ENCODE measurements at places on chromosomes 2 and 18. TPM values are rescaled to one million over a fixed set of nuclear protein-coding genes. Genes with fewer than 3 reads are reported as not detected.

DNA sequence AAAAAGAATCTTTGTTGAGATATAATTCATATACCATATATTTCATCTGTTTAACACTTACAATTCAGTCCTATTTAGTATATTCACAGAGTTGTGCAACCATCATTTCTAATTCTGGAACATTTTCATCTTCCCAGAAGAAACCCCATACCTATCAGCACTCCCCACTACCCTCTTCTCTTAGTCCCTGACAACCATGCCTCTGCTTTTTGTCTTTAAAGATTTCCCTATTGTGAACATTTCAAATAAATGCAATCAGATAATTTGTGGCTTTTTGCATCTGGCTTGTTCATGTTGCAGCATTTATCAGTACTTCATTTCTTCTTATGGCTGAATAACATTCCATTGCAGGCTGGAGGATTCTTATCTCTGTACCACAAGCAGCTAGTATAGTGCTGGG is 305.9 kb upstream of the MEX3C start:
- H3K4me3 ChIP-seq, result no peak overlapping the region
- H3K27me3 ChIP-seq, result no peaks in the 10 kb centered on the region
- no peak for DNase-seq
- no peaks in the 10 kb centered on the region for H3K36me3 ChIP-seq
- H3K4me1 ChIP-seq, result no peaks in the 10 kb centered on the region

DNA sequence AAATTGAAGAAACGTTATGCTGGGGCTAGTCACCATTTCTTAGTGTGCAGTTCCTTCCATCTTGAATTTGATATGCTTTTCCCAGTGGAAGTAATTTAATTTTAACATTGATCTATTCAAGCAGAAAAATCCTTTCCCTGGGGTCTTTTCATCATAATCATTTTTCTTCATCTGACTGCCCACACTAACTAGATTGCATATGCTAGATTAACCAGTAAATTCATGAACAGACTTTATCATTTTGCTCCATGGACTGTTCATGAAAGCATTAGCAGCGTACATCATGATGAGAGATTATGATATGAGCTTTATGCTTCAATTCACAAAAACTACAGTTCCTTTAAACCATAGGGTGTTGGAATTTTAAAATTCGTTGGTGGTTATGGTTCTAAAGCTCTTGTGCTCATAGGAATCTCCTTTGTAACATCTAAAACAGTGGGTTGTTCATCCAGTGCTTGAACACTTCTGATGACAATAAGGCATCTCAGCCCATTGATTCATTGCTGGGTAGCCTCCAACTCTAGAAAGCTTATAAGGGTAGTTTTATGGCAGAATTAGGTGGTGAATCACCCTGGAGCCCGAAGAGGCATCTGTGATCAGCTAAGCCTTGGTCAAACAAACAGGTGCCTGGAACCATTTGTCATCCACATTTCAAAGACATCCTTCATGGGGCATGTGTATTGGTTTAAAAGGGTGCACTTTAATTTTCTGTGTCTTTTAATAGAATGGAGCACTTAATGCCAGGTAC is 77.2 kb upstream of the NDUFV2 start:
- no peaks in the 10 kb centered on the region for H3K4me1 ChIP-seq
- no peaks in the 10 kb centered on the region for H3K27me3 ChIP-seq
- DNase-seq, result no peak
- no peak overlapping the region for H3K4me3 ChIP-seq

GRCh38 chr2:27627963-27628766 is 647 bp downstream of the CCDC121 start:
- peak overlapping the region; percentile 70 for H3K4me3 ChIP-seq
- peak; percentile 43 for DNase-seq
- no peaks in the 10 kb centered on the region for H3K27me3 ChIP-seq
- peaks cover 19% of the 10 kb centered on the region for H3K36me3 ChIP-seq

DNA sequence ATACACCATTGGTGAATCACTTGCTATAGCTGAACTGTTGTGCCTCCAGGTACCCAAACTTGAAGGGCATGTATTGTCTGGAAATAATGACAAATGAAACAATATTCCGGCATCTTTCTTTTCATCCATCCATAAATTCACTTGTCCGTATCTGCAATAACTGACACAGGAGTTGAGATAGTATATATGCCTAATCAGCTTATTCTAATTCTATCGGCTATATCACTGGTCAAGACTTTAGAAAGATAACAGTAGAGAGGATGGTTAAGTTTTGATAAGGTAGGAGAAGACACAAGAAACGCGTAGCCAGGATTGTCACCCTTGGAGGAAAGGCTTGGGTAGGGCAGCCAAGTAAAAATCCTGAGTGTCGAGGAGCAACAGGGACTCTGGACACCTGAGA is 1634.6 kb upstream of the CELF4 start:
- DNase-seq, result no peak
- no peaks in the 10 kb centered on the region for H3K4me1 ChIP-seq
- H3K27me3 ChIP-seq, result no peaks in the 10 kb centered on the region
- no peak overlapping the region for H3K4me3 ChIP-seq
- no peaks in the 10 kb centered on the region for H3K36me3 ChIP-seq
- H3K27ac ChIP-seq, result no peak overlapping the region

- no peak overlapping the region for H3K27ac ChIP-seq
- H3K27me3 ChIP-seq, result no peaks in the 10 kb centered on the region
Observed at GRCh38 chr2:235414422-235414821, 79.4 kb upstream of the AGAP1 start.

DNA sequence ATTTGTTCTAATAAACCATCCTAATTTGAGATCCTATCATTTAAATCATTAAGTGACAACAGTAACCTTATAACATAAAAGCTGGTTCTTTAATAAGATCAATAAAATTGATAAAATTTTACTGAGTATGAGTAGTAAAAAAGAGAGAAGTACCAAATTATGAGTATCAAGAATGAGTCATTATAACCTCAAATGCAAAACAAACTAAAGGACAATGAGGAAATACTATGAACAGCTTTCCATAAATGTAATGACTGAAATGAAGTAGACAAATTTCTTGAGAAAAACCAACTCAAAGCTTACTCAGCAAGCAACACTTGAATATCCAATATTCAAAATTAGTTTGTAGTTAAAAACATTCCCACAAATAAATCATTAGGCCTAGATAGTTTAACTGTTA is 433.0 kb downstream of the ZEB2 start:
- H3K4me3 ChIP-seq, result no peak overlapping the region
- DNase-seq, result no peak
- H3K36me3 ChIP-seq, result no peaks in the 10 kb centered on the region
- H3K27ac ChIP-seq, result no peak overlapping the region

DNA sequence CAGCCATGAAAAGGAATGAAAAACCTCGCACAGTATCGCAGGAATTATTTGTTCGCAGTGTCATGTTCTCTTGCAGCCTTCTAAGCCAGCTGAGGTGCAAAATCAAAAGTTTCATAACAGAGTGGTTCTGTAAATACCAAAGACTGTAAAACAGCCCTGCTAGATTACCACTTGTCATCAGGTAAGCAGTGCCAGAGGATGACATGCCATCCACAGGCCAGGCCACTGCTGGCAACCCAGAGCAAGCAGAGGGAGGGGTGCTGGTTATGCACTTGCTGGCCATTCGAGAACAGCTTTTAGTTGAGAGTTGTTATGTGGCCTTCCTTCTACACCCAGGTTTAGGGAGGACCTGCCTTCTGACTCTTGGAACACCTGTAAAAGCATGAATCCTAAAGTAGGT is 114.3 kb upstream of the MGAT5 start:
- no peaks in the 10 kb centered on the region for H3K36me3 ChIP-seq
- H3K27ac ChIP-seq, result no peak overlapping the region
- H3K4me1 ChIP-seq, result peaks cover 19% of the 10 kb centered on the region
- H3K4me3 ChIP-seq, result no peak overlapping the region
- H3K27me3 ChIP-seq, result no peaks in the 10 kb centered on the region

DNA sequence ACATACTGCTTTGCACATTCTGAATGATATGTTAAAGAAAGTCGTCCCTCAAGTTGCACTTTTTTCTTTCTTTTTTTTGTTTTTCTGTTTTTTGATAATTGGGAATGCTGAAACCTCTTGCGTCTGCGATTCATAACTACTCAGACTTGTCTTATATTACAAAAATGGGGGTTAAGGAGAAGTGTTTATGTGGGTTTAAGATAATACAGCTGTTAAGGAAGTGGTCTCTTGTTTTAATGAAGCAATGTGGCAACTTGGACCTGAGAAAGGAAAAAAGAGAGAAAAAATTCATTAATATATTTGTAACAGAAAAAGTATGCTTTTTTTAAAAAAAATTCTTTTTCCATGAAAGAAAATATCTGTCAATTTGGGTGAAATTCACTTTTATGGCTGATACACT is 268.5 kb upstream of the CCDC68 start:
- H3K4me3 ChIP-seq, result no peak overlapping the region
- no peaks in the 10 kb centered on the region for H3K4me1 ChIP-seq
- no peak for DNase-seq
- H3K27ac ChIP-seq, result no peak overlapping the region
- no peaks in the 10 kb centered on the region for H3K36me3 ChIP-seq

GRCh38 chr18:2687390-2688001 is 32.0 kb downstream of the SMCHD1 start:
- H3K4me1 ChIP-seq, result no peaks in the 10 kb centered on the region
- DNase-seq, result no peak
- no peak overlapping the region for H3K4me3 ChIP-seq
- H3K36me3 ChIP-seq, result peaks cover 24% of the 10 kb centered on the region

DNA sequence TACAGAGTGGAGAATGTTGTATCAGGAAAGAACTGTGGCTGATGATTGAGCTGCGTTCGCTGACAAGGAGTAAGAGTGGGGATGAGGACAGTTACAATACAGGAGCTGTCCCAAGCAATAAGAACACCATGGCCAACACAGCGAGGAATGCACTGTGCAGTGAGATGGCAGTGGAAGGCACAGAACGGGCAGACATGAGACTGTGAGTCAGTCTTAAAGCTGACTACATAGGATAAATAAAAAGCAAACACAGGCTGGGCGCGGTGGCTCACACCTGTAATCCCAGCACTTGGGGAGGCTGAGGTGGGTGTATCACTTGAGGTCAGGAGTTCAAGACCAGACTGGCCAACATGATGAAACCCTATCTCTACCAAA is 89.8 kb downstream of the CABYR start:
- H3K27ac ChIP-seq, result no peak overlapping the region
- no peak overlapping the region for H3K4me3 ChIP-seq
- peaks cover 3% of the 10 kb centered on the region for H3K4me1 ChIP-seq
- H3K27me3 ChIP-seq, result no peaks in the 10 kb centered on the region

DNA sequence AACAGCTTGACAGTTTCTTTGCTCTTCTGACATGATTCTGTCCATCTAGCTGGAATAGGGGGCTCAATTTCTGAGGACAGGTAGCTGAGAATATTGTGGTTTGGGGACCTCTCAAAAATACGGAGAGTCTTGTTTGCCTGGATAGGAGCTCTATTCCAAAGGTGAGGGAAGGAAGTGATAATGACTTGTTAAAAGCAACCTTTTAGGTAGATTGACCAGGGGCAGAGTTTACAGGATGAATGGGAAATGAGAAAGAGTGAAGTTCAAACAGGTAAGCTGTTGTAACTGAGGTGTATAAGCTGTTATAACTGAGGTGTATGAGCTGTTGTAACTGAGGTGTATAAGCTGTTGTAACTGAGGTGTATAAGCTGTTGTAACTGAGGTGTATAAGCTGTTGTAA is 25.1 kb downstream of the PARD3B start:
- H3K27me3 ChIP-seq, result no peaks in the 10 kb centered on the region
- H3K27ac ChIP-seq, result no peak overlapping the region
- no peak overlapping the region for H3K4me3 ChIP-seq
- H3K36me3 ChIP-seq, result no peaks in the 10 kb centered on the region
- DNase-seq, result no peak

DNA sequence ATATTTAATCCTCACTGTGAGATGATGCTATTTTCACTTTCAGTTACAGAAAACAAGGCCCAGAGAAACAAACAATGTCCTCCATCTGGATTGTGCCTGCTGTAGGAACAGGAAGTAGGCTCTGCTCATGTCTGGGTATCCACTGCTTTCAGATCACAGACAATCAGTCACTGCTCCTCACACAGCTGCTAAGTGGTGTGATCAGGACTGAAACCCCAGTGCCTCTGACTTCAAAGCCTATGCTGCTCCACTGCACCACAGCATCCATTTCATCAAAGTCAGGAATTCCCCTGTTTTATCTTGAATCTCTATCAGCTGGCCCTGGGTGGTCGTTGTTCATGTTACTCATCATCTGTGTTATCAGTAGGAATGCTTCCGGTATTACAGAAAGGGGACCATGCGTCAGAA is 303.8 kb upstream of the TRIB2 start:
- no peaks in the 10 kb centered on the region for H3K36me3 ChIP-seq
- no peak overlapping the region for H3K4me3 ChIP-seq
- no peak for DNase-seq
- no peaks in the 10 kb centered on the region for H3K27me3 ChIP-seq

DNA sequence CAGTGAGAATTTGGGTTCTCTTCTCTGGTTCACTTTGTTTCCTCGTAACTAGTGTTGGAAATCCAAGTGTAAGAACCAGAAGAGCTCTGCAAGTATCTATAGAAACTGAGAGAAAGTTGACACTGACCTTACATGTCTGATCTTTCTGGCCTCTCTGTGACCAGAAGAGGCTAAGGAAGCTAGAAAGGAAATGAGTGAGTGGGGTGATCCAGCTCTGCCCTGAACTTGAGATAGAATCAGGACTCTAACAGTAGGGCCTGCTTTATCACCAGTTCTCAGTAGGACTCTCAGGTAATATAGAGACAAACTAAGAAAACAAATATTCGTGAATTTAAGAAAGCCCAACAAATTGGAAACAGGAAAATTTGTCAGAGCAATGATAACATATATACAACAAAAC is 441.2 kb upstream of the ZNF804A start:
- no peak for DNase-seq
- no peaks in the 10 kb centered on the region for H3K27me3 ChIP-seq
- no peak overlapping the region for H3K4me3 ChIP-seq
- no peaks in the 10 kb centered on the region for H3K36me3 ChIP-seq
- no peaks in the 10 kb centered on the region for H3K4me1 ChIP-seq
- no peak overlapping the region for H3K27ac ChIP-seq

DNA sequence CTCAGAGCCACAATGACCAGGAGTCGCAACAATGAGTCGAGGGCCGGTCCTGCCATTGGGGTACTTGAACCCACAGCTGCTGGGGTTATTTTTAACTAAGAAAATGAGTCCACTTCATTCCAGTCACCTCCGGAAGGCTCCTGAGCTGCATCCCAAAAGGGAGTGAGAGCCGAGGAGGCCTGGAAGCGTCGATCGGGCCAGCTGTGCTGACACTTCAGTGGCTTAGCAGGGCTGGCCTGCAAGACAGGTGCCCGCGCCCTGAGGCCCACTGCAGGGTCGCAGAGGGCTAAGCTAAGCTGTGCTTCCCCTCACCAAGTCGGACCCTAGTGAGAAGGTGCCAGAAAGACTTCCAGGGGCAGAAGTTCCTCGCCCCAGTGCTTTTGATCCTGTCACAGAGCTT is 21.1 kb downstream of the TBC1D8 start:
- no peaks in the 10 kb centered on the region for H3K36me3 ChIP-seq
- H3K27ac ChIP-seq, result no peak overlapping the region
- no peaks in the 10 kb centered on the region for H3K27me3 ChIP-seq

The EFEMP1 gene
- polyA plus RNA-seq, result 3.9 TPM

The CXCR4 gene
- polyA plus RNA-seq, result 6.4 TPM

The MBP gene
- 9.7 TPM for polyA plus RNA-seq

The BCL2 gene
- 0.69 TPM for polyA plus RNA-seq

The ABCB11 gene
- polyA plus RNA-seq, result 18.3 TPM

The VWA3B gene
- polyA plus RNA-seq, result 0.08 TPM

The COPS8 gene
- polyA plus RNA-seq, result 19.1 TPM

The LRPPRC gene
- 28.7 TPM for polyA plus RNA-seq

The DHRS9 gene
- polyA plus RNA-seq, result 0.60 TPM

The SERPINB10 gene
- not detected for polyA plus RNA-seq

The CXCR2 gene
- polyA plus RNA-seq, result 0.60 TPM
